ENCODE measurements at places on chromosomes 1 and 21.

DNA sequence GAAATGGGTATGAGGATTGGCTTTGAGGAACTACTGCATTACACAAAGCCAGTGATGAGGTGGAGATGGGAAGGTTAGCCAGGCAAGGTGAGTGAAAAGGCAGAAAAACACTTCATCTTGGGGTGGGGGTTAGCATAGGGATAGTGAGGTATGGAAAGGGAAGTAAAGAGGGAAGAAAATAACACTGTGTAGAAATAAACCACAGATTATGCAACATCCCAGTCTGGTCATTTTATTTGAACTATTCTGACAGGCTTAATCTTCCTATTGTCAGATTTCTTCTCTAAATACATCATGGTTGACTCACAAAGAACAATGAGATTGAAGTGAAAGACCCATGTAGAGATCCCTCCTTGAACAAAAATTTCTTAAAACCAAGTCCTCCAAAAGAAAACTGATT lies 640.2 kb downstream of the PTPRC start:
- no peak for DNase-seq

- no peak for DNase-seq
Measured at GRCh38 chr1:226510453-226510852, 38.1 kb upstream of the STUM start.

GRCh38 chr1:8133657-8134430 lies 107.7 kb upstream of the ERRFI1 start:
- no peak for DNase-seq

DNA sequence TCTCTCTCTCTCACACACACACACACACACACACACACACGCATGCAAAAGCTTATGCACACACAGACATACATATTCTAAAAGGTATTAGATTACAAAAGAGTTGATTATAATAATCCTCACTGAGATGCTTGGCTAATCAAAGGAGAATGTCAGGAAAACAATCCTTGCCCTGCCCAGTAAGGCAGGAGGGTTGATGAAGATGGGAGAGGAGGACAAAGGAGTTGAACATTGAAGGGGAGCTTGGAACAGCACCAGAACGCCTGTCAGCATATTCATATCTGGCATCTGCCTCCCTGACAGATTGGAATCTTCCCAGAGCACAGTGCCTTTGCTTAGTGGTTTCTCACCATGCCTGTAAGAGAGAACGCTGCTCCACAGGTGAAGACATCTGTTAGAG lies 68.6 kb upstream of the PALMD start:
- no peak for DNase-seq

GRCh38 chr1:101520302-101520701 lies 283.5 kb downstream of the S1PR1 start:
- DNase-seq = no peak

DNA sequence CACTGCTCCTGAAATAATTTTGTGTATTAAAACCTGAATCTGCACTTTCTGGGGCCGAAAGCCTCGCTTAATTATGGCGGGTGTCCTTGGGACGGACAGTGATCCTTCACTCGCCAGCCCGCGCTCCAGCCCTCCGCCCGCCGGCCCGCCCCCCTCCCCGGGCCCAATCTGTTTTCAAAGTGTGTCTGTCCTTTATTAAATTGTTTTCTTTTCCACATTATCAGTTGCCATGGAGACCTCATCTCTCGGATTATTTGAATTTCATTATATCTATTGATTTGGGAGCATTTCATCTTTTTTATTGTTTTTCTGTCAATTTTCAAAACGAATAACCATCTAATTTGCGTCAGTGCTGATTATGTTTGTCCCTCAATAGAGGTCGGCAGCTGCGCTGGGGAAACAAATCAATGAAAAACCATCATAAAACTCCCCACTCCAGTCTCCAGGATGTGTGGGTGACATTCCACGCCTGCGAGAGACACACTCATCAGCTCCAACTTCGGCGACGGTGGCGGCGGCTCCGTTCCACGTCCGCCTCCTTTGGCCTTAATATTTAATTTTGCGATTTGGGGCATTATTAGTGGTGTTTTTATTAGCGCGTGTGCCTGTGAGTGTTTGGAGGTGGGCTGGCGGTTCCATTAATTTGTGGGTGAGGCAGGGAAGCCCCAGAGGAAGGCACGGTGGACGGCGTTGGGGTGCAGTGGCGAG lies 123.9 kb downstream of the CASZ1 start:
- DNase-seq = no peak

DNA sequence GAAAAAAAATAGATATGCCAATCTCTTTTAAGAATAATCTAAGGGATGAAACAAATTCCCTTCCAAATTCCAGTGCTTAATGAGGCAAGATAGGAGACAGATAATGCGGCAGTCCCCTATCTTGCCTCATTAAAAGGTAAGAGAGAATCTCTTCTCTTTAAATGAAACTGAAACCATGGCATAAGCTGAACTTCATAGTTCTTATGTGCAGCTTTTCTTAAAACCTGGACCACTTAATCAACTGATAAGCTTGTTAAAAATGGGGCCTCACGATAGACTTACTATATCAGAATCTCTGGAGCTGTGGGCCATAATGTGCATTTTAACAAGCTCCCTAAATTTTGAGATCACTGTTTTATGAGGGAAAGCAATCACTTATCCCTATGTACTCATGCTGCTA lies 79.2 kb downstream of the NIBAN1 start:
- DNase-seq = no peak

GRCh38 chr1:78351551-78352216 lies 139.1 kb upstream of the PTGFR start:
- DNase-seq = no peak

DNA sequence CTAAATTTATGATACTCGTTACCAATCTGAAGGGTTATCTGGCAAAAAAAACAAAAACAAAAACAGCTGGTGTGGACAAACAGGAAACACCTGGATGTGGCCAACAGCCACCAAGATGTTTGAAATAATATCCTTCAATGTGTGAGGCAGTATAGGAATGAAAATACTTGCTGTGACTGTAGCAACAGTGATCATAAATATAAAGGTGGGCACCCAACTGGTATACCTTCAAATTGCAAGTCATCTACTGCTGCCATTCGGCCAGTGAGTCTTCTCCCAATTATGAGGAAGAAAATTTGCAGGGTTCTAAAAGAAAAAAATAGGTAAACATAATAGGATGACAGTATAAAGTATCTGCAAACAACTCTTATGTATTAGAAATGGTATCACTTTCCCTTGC lies 916 bp downstream of the YIPF1 start:
- DNase-seq = no peak

DNA sequence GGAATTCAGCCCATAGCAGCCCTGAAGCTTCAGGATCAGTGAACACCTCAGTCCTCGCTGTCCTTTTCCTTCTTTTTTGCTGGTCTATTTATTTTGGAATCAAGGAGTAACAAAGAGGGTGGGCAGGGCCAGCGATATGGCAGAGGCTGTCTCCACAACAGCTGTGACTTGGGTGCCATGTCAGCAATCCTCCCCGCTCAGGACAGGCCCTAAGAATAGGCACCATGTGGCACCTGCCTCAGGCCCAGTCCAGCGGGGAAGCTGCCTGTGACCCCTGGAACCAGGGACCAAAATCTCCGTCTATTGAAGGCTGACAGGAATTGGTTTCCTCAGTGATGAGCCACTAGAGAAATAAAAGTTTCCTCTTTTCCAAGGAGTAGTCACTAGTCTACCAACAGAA lies 58.6 kb upstream of the TNR start:
- no peak for DNase-seq

DNA sequence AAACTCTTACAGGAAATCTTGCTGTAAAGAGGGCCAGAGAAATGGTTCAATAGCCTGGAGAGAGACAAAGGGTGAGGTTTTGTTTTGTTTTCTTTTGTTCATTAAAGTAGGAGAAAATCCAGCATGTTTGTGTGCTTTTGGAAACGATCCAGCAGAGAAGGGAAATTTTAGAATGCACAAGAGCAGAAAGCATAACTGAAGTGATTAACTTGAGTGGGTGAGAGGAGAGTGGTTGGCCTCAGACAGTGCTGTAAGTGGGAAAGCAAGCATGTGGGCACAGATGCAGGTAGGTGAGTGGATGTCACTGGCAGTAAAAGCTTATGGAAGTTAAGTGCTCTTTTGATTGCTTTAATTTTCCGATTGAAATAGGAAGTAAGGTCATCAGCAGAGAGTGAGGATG lies 50.2 kb downstream of the EEIG2 start:
- no peak for DNase-seq

DNA sequence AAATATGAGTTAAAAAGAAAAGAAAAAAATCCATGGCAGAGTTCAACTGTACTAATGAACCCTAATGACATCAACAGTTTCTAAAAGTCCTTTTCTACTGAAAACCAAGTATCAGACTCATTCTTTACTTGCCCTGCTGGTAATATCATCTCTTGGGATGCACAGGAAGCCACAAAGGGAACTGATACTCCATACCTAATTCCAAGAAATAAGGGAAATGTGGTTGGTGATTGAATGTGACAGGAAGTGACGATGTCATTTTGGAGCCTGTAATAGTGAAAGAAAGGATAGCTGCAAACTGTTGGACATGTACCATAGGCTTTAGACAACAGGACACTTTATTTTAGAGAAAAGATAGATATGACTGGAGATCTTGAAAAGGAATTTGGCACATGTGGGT lies 98.7 kb upstream of the VAV3 start:
- no peak for DNase-seq

GRCh38 chr1:17162941-17163340 lies 42.0 kb upstream of the PADI1 start:
- no peak for DNase-seq

- no peak for DNase-seq
Measured at GRCh38 chr1:156646738-156647211, 4.9 kb downstream of the BCAN start.
